Fibroblast of the conjunctiva (primary cell): ENCODE measurements at places on chromosomes 4 and X.

GRCh38 chr4:139534287-139534950 is 21.6 kb downstream of the SETD7 start:
- DNase-seq, result no peak

DNA sequence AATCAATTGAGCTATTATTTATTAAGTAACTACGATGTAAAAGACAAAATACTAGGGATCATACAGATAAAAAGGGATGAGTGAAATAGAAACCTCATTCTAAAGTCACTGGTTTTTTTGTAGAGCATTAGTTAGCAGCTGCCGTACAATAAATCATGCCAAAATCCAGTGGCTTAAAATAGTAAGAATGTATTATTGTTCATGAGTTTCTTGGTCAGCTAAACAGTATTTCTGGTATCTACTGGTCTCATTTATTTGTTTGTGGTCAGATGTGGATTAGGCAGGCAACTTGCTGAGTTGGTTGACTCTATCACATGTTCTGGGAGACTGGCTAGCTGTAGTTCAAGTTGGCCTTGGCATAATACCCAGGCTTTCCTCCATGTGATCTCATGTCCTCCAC is 667.3 kb downstream of the GALNTL6 start:
- DNase-seq, result no peak

DNA sequence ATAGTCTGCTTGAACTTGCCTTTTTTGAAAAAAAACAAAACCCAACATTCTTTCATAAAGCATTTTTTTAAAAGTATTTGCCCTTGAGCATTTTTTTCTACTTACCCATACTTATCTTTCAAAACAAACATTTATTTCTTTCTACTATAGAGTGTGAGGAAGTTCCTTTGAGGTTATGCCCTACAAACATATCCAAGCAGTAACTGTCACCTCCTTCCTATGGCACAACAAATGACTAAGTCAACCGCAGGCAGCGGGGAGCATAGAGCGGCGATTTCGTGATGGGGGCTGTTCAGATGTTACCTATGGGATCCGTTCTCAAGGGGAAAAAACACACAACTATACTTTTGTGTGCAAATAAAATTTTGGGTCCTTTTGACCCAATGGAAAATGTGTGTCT is 19.4 kb downstream of the SPRY1 start:
- no peak for DNase-seq

DNA sequence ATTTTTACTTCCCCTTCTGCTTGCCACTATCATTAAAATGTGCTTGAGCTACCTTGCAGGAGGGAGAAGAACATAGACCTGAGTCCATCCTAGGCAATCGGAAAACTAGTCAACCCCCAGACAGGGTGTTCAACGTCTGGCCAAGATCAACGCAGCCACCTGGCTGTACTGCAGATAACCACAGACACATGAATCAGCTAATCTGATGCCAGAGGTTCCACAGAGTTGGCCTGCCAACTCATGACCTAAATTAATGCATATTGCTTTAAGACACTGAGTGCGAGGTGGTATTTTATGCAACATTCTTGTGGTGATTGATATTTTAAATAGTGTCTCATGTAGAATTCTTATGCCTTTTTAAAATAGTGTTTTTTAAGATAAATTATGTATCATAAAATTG is 1283.8 kb upstream of the PABPC4L start:
- DNase-seq, result no peak

DNA sequence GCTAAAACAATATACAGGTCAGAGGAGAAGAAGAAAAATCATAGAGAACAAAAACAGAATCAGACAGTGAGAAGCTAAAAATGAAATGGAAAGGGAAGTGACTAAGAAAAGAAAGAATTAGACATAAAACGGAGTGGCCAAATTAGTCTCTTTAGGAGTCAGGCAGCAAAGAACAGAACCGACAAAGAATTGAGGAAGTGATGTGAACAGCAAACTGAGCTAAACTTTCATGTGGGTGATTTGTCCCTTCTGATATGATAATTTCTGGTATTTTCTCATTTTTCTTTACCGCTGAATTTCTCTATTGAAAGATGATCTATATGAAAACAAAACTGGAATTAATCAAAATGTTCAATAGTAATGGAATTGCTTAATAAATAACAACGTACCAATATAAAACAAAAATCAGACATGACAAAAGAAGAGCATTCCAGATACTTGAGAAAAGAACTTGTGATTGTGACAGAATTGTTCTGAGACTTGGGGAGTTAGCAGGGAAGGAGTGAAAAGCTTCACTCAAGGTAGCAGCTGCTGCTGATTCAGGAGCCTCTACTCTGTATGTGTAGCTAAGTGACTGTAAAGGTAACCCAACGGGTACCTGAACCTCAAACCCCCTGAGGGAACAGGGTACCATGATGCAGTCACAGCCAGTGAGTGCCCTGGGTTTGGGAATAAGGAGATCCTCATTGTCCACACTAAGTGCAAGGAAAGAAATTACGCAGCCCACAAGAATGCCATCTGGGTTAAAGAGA is 8.8 kb downstream of the TAPT1 start:
- DNase-seq, result no peak

DNA sequence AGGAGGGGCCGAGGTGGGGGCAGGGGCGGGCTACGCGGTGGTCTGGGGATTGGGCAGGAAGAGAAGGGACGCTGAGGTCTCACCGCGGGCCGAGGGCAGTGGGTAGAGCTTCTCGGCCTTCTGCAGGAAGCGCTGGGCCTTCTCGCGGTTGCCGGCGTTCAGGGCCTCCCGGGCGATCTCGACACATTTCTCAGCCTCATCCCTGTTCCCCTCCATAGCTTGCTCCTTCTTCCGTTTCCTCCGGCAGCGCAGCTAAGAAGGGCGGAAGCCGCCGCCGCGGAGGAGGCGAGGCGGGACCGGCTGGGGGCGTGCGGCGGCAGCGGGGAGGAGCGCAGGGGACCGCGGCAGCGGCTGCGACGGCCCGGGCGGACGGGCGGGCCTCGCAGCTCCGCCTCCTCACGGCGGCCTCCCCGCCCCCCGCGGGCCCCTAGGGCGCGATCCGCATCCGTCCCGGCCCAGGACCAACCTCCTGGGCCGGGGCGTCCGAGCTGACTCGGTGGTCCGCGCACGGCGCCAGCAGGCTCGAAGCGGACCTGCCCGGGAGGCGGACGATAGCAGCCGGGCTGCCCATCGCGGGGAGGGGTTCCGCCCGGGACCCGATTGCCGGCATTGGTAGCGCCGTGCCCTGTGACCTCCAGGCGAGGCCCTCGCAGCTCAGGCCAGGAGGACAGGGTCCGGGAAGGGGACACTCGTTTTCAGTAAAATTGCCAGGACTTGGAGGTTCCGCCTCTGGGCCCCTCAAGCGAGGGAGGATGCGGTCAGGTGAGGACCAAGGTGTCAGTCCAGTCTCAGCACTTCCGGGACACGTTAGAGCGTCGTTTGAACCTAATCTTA is at the start of gene DNAJB14:
Gene DNAJB14, minus strand, starts transcription at position 263 of the 834 bp plus-strand sequence. Its CDS starts 47 bp downstream, at position 216.
- peak; percentile 55 for DNase-seq

DNA sequence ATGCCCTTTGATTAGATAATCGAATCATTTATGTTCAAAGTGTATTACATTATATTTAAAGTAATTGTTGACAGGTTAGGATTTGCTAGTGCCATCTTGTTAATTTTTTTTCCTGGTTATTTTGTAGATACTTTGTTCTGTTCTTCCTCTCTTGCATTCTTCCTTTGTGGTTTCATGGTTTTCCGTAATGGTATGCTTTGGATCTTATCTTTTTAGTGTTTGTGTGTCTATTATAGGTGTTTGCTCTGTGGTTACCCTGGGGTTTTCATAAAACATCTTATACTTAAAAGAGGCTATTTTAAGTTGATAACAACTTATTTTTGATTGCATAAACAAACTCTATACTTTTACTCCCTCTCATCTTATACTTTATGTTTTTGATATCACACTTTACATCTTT is 108.2 kb upstream of the SRD5A3 start:
- DNase-seq, result no peak

GRCh38 chr4:175716961-175717360 is 95.1 kb downstream of the GPM6A start:
- DNase-seq, result no peak

DNA sequence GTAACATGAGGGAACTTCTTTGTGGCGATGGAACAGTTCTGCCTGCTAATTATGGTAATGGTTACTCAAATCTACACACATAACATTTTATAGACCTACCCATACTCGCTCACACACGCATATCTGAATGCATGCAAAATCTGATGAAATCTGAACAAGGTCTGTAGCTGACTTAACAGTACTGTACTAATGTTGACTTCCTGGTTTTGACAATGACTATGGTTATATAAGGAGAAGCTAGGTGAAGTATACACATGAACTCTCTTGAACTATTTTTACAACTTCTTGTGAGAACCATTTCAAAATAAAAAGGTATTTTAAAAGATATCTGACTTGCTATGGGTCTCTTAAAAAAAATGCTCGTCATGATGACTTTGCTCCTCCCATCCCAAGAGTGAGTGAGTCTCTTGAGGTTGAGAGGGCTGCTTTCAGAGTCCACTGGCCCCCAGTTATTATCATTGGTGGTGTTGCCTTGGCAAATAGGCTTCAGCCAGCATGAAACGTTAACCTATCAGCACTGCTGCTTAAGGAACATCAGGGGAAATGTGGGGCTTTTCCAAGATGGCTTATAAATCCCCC is 99.8 kb downstream of the MTMR1 start:
- DNase-seq, result no peak

DNA sequence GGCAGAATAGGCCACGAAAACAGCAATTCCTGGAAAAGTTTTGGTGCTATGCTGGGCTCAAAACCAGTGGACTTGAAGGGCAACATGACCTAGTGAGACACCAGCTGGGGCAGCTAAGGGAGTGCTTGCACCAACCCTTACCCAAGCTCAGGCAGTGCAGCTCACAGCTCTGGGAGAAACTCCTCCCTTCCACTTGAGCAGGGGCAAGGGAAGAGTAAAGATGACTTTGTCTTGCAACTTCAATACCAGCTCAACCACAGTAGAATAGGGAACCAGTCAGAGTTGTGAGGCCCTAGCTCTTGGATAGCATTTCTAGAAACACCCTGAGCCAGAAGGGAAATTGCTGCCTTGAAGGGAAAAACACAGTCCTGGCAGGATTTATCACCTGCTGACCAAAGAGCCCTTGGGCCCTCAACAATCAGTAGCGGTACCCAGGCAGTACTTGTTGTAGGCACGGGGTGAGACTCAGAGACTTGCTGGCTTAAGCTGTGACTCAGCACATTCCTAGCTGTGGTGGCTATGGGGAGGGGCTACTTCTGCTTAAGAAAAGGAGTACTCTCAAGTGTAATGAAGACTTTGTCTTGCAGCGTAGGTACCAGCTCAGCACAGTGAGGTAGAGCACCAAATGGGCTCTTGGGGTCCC is 19.7 kb upstream of the ABCG2 start:
- DNase-seq, result peak; percentile 27

- DNase-seq, result no peak
These were observed 25.3 kb upstream of the GPC3 start for GRCh38 chrX:134010690-134011089.

GRCh38 chr4:79178760-79179159 is 147.1 kb downstream of the NAA11 start:
- peak; percentile 3 for DNase-seq
